CD4-positive, alpha-beta T cell treated with Interleukin-12 subunit alpha and Interleukin-12 subunit beta, for 1 hour (primary cell): ENCODE measurements at places on chromosomes 13 and 19.
A peak's percentile ranks its signal among the peaks of the same experiment; 100 is the strongest.

DNA sequence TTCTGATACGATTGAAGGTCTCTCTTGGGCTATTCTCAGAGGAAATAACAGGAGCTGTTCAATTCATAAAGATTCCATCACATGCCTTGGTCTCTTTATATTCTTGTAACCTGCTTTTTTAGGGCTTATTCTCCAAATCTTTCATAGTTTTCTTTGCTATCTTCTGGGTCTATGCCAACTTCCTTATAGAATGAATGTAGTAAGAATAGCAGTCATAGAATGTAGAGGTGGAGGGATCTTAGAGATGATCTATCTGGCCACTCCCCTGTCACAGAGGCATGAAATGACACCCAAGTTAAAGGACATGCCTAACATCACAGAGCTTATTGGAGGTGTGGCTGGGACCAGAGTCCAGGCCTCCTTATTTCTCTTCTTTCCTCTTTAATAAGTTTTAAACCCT lies 13.2 kb downstream of the LCP1 start:
- DNase-seq: no peak

DNA sequence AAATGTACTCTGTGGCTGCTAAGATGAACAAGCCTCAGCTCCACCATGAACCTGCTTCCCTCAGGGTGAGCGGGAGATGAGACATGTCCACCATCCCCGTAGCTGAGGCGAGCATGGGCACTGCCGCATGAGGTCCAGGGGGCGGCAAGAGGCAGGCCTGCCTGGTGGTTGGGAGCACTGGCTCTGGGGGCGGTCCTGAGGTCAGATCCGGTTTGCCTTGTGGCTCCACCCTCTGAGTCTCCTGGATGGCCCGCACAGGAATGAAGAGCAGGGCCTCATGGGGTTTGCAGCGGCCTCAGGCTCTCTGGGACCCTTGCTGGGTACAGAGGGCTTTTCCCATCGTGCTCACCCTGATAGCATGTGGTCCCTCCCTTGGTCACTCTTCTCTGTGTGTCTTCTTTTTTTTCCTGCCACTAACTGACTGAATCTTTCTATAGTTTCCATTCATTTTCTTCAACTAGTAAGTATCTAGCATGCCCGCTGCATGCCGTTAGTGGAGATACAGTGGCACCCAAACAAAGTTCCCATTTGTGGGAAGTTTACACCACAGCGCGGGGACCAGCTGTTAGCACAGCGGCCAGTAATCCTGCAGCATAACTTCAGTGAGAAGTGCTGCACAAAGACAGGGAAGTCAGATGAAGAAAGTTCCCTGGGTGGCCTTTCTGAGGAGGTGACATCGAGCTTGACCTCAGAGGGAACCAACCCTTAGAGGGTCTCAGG lies 37.3 kb downstream of the CAPN12 start:
- DNase-seq: no peak

DNA sequence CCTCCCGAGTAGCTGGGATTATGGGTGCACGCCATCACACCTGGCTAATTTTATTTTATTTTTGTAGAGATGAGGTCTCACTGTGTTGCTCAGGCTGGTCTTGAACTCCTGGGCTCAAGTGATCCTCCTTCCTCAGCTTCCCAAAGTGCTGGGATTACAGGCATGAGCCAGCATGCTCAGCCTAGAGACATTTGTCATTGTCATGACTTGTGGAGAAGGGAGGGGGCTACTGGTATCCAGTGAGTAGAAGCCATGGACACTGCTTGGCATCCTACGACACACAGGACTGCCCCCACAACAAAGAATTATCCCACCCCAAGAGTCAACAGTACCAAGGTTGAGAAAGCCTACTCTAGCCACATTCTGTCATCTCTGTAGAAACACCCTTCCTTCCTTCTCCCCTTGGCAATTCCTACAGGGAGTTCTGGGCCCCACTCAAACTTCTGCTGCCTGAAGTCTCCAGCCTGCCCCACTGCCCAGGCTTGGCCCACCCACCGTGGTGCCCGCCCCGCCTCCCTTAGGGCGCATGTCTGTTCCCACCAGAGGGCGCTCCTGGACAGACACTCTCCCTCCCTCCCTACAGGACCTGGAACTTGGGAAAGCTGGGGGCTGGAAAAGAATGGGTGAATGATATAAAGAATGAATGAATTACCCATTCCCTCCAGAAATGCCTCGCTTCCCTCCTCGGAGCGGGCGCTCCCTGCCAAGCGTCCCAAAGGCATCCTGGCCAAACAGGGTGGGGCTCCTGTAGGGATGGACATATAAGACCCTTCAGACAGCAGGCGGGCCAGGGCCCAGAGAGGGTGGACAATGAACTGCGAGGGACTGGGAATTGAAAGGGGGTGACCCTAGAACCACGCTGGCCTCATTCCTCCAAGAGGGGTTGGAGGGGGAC lies 5.5 kb upstream of the EMP3 start:
- peak; percentile 81 for DNase-seq

DNA sequence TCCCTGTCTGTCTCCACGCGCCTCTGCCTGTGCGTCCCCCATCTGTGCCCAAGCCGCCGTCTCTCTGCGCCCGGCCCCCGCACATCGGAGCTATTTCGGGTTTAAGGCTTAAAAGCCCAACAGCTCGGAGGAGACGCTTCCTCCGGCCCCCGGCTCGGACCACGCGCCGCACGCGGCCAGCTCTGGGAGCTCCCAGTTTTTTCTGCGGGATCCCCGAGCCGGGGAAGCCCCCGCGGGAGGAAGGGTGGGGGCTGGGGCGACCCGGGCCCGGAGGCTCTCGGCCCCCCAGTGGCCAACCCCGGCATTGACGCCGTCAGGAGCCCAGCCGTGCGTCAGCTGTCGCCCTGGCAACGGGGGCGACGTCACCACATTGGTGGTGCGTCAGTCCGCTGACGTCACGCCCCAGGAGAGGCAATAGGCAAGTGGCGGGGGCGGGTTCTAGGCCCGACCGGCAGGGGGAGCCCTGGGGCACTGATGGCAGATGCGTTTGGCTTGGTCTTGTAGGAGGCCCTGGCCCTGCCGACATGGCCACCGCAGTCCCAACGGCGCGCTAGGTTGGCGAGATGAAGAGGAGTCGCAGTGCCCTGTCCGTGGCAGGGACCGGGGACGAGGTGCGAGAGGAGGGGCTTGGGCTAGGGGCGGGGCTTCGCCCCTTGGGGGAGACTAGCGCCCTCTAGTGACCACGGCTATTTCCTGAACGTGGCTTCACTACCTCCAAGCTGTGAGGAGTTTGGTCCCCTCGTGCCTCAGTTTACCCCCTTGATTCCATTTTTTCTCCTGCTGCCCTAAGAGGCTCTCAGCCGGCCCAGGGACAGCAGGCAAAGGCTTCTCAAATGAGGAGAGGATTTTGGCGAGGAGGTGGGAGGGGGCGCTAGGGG lies 3.7 kb upstream of the PDE4A start:
- DNase-seq: peak; percentile 95

GRCh38 chr19:2982983-2983350 lies 5.6 kb downstream of the TLE6 start:
- no peak for DNase-seq

DNA sequence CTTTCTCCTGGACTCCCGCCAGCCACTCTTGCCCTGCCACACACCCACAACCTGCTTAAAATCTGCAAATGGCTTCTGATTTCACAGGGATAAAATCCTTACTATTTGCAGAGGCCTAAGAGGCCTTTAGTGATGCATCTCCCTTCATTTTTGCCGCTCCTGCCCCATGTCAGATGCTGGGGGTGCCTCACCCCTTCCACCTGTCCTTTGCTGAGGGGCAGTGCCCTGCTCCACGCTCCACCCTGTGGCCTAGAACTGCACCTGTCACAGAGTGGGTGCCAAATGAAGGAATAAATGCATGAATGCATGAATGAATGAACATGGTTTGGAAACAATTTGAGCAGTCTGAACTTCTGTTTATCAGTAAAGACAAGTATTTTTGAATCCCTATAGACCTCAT lies 34.1 kb upstream of the UQCRFS1 start:
- DNase-seq: no peak

DNA sequence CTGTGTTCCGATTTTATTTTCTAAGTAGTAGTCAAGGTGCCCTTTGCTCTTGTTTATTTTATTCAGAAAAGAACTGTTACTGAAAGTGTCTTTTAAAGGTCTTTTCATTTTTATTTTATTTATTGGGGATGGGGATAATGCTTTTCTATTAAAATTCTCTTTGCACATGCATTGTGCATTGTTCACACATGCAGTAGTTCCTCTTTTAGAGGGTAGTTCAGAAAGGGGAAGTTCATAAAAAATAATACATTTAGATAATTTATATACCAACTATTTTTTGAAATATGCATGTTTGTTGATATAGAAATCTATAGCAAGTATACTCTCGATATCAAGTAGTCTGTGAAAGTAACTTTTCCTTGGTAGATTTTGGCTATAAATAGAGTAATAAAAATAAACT lies 3.5 kb downstream of the GPC5 start:
- DNase-seq: no peak

DNA sequence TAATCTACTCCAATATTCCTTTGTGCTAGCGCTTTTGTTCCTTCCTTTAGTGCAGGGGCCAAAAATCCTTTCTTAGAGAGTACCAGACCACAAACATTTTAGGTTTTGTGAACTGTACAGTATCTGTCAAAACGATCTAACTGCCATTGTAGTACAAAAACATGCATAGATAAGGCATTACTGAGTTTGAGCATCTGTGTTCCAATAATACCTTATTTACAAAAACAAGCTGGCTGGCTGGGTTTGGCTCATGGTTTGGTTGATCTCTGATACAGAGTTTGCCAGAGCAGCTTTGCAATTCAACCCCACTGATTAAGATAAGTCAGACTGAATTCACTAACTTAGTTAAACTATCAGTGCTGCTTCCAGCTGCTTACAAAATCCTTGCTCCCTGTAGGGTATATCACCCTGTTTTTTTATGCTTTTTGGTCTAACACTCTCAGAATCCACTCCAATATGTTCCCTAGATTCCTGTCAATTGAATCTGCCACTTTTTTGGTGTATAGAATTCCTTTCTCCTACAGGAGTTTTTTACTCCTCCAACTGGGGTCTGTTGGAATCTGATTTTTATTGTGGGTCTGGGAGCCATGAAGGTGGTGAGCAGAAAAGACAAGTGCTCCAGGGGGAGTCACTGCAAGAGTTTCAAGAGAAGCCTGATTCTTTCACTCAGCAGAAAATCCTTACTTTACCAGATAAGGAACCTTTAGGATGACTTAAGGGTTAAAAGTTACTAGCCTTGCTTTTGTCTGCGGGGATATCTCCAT lies 1399.4 kb downstream of the EFNB2 start:
- DNase-seq: no peak

- no peak for DNase-seq
These were observed 28.0 kb upstream of the C1QTNF9 start for GRCh38 chr13:24281188-24282008.

GRCh38 chr13:54733639-54734038 lies 1705.0 kb downstream of the OLFM4 start:
- DNase-seq: no peak

GRCh38 chr19:48716562-48717291 lies 2.8 kb downstream of the MAMSTR start:
- no peak for DNase-seq

- no peak for DNase-seq
These were observed 33.5 kb downstream of the WASF3 start for GRCh38 chr13:26590951-26591350.
